H54 (cell line): ENCODE measurements at places on chromosomes 7 and 10.

DNA sequence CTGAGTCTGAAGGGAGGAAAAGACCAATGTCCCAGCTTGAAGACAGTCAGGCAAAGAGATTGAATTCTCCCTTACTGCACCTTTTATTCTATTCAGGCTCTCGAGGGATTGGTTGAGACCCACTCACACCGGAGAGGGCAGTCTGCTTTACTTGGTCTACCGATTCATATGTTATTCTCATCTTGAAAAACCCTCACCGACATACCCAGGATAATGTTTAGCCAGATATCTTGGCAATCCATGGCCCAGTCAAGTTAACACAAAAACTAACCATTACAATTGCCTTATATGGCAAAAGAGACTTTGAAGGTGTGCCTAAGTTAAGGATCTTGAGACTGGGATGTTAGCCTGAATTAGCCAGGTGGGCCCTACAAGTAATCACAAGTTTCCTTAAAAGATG is 53.8 kb upstream of the BET1 start:
- DNase-seq: no peak

GRCh38 chr10:80196270-80196949 is 8.9 kb downstream of the ANXA11 start:
- peak; percentile 63 for DNase-seq

DNA sequence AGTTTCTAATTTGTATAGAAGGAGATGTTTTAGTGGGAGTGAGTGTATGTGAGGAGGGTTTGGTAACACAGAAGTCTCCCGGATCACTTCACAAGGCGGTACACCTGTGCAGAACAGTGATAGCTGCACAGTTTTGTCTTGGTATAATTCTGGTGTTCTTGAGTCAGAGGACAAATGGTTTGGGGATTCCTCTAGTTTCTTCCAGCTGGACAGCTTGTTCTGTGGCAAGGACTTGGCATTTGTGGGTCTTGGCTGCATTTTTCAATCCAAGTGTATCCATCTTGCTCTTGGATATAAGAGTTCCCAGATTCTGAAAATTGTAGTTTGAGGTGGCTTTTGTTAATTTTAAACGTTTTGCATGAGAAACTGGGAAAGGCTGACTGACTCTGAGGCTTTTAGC is 135.7 kb downstream of the AHR start:
- DNase-seq: no peak

DNA sequence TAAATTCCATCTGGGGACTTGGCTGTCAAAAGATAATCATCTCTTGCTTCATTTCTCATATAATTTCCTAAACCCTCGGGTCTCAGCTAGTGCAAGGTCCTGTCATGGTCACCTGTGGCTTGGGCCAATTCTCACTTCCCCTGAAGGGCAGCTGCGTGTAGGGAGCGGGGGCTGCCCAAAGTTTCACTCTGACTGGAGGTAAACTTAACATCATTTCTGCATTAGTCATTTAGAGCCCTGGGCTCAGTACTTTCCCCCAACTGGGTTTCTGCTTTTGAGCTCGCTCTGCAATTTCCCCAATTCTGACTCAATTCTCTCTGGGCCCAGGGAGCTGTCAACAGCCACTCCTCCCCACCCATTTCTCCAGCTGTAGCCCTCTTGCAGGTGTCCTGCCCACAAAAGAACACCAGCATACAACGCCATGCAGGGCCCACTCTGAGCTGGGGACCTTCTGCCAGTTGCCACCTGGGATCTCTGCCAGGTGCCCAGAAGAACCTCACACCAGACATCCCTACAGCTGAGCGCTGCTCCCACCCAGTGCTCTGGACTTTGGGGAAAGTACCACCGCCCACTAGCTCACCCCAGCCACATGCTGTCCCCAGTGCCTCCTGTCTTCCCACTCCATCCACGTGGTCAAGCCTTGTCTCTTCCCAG is 37.9 kb downstream of the VOPP1 start:
- peak; percentile 89 for DNase-seq

- no peak for DNase-seq
Observed at GRCh38 chr7:140263277-140263676, 86.5 kb upstream of the KDM7A start.
